ENCODE measurements at places on chromosomes 16 and 17.

GRCh38 chr17:1180958-1181752 lies 1.4 kb upstream of the ABR start:
- no peak for DNase-seq

- DNase-seq: no peak
Observed at GRCh38 chr16:54049591-54050458, 236.8 kb downstream of the IRX3 start.

DNA sequence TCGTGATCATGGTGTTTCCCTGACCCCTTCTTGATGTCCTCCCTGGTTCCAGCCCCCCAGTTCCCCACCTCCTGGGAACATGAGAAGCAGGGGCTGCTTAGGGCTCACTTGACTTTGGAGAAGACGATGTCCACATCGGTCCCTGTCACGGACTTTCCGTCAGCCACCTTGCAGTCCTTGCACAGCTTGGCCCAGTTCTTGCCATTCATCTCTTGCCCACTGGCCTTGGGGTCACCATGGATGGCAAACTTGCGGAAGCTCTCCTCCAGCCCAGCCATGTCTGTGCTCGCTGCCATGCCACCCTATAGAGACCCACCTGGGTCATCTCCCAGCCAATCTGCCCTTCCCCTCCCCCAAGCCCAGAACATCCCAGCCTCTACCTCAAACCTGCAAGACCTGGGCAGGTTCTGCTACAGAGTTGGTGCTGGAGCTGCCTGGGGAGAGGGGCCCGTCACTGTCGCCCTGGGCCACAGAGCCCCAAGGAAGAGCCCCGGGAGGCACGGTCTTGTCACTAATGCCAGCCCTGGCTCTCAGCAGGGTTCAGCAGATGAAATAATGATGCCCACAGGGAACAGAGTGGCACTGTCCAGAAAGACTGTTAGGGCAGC lies 2.4 kb downstream of the TPPP3 start:
- no peak for DNase-seq

- no peak for DNase-seq
Observed at GRCh38 chr17:80251966-80252365, 8.7 kb upstream of the RNF213 start.

GRCh38 chr17:75069783-75070182 lies 18.0 kb upstream of the SLC16A5 start:
- DNase-seq: peak; percentile 45

DNA sequence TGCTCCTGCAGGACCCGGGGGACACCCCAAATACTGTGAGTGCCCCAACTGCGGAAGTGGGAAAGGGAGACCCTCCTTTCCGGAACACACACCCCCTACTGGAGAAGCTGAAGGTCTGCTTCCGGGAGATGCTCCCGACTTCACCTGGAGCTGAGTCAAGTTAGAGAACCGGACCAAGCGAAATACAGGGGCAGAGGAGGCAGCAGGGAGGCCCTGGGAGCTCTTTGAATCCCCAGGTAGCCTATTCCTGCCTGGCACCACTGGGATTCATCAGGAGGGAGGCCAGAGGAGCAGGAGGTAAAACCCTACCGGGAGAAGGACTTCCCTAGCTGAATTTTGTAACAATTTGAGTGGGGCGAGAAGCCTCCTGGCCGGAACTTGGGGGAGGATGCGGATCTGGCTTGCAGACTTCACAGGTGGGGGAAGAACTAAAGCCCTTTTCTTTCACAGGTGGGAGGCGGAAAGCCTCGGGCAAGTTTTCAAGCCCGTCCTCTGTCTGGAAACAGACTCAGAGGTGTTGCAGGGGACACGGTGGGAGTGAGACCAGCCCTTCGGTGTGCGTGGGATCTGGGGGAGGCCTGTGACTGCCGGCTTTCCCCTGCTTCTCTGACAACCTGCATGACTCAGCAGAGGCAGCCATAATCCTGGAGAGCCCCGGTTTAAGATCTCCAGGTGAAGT lies 22.4 kb upstream of the TEKT1 start:
- no peak for DNase-seq

- peak; percentile 12 for DNase-seq
Observed at GRCh38 chr17:32111141-32111771, 31.0 kb upstream of the RHOT1 start.

- no peak for DNase-seq
Observed at GRCh38 chr17:43034894-43035293, 9.9 kb downstream of the RND2 start.

DNA sequence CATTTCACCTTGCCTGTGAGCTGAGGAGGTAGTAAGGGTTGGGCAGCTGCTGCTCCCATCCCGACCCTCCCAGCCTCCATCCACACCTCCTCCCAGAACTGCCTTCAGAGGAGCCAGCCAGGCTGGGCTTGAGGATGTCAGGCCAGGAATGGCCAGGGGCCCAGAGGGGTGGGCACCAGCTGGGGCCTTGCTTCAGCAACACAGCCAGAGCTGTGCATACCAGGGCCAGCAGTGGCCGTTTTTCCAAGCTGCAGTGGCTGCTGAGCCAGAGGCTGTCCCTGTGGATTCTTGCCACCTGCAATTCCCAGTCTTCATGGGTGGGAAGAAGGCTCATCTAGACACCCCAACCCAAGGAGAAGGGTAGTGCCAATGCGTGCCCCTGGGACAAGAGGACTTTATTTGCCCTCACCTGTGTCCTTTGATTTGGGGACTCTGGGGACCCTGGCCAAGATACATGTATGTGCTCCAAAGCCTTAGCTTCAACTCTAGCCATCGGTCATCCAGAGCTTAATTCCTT lies 153.4 kb upstream of the SDK2 start:
- DNase-seq: no peak

DNA sequence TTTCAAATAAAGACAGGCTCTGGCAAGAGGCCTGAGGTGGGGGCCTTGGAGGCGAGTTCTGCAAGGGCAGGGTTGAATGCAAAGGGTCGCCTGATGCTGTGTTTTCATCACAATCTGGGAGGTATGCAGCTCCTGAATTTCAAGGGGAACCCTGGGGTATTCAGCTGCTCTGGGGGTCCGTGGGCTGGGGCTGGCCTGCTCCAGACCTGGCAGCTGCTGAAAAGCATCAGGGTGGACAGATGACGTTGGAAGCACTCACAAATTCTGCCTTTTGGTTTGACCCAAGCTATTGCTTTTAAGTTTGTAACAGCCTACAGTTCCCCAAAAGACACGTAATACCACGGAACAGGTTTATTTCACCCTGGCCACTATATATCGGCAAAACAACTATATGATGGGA lies 1.3 kb downstream of the DNAH17 start:
- DNase-seq: no peak

DNA sequence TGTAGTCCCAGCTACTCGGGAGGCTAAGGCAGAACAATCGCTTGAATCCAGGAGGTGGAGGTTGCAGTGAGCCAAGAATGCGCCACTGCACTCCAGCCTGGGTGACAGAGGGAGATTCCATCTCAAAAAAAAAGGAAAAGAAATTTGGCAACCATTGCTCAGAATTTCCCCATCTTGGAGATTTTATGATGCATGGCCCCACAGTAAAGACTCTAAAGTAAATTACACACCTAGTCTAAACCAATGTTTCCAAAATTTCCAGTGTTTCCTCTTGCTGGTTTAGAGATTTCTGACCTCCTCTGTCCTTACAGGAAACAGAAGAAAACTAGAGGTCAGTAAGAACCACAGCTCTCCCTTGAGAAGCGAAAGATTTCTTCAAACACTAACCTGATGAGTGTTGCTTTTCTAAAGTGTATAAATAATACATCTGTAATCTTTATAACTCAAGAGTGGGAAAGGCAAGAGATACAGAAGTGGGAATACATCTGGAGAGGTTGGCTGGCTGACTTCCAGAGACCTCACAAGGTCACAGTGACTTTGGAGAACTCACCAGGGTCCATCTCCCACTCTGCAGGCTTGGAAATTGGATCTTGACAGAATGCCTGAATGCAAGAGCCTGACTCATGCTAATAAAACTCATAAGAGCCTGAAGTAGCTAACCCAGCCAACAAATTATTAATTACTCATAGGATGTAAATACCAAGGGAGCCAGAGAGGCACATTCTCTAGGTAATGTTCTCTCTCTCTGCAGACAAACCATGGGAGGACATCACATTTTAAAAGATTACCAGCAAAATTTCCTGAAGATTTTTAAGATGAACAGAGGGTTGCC lies 8.8 kb downstream of the ADAT1 start:
- DNase-seq: peak; percentile 18

- no peak for DNase-seq
Observed at GRCh38 chr17:46722662-46723285, 95.7 kb downstream of the WNT3 start.

- no peak for DNase-seq
Observed at GRCh38 chr16:9598731-9599083, 507.3 kb downstream of the HAPSTR1 start.

DNA sequence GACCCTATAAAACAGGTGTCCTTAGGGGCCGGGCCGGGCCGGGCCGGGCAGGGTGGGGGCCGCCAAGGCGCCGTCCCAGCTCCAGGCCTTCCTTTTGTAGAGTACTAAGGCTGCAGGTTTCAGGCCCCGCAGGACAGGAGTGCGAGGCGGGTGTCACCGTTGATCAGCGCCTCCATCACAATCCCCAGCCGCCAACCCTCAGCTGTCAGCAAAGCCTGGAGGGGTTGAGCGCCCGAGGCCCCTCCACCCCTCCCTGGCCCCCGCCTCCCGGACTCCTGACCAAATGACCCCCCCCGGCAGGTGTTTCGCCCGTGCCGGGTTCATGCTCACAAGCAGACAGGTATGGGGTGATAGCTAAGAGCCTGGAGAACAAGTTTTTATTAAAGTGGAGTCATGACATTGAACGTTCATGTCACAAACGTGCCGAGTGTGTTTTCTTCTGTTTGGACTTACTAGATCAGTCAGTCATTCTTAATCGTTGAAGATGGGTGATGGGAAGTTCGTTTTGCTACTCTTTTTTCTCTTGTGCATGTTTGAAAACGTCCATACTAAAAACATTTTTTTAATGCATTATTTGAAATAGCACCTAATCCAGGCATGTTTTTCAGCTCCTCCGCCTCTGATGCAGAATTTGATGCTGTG lies 534 bp downstream of the ARL2BP start:
- DNase-seq: peak; percentile 11

- no peak for DNase-seq
Observed at GRCh38 chr17:47735139-47735464, 2.1 kb downstream of the TBX21 start.

DNA sequence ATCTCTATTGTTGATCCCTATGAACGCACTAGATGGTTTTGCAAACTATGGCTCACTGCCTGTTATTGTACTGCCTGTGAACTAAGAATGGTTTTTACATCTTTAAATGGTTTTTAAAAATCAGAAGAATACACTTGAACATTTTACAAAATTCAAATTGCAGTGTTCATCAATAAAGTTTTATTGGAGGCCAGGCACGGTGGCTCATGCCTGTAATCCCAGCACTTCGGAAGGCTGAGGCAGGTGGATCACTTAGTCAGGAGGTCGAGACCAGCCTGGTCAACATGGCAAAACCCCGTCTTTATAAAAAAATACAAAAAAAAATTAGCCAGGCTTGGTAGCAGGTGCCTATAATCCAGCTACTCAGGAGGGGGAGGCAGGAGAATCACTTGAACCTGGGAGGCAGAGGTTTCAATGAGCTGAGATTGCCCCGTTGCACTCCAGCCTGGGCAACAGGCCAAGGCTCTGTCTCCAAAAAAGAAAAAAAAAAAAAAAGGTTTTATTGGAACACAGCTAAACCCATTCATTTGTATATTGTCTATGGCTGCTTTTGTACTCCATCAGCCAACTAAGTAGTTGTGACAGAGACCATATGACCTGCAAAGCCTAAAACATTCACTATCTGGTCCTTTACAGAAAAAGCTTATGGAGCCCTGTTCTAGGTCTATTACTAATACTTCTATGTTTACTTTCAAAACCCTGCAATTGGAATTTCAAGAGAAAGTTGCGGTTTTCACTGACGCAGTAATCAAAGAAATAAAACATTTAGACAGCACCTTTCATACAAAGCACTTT lies 18.9 kb downstream of the IKZF3 start:
- no peak for DNase-seq

GRCh38 chr16:17144431-17144830 lies 326.3 kb downstream of the XYLT1 start:
- no peak for DNase-seq

DNA sequence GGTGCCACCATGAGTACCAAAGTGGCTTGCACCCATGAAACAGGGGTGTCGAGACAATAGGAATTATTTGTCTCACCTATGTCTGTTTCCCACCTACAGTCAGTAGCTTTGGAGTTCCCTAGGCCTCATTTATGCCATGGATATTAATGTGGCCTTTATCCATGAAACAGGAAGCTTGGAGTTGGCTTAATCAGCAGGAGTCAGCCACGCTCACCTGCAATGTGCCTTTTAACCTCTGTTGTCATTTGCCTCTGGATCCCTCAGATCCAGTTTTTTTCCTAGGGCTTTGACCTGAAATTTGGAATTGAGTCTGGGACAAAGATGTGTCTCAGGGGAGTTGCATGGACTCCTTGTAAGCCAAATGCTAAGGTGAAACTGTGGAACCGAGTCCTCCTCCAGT lies 44.4 kb downstream of the TAOK1 start:
- DNase-seq: no peak

- no peak for DNase-seq
Observed at GRCh38 chr17:80331820-80332219, 71.2 kb downstream of the RNF213 start.

GRCh38 chr16:35752012-35752772 lies 2292.8 kb downstream of the TP53TG3F start:
- DNase-seq: no peak

DNA sequence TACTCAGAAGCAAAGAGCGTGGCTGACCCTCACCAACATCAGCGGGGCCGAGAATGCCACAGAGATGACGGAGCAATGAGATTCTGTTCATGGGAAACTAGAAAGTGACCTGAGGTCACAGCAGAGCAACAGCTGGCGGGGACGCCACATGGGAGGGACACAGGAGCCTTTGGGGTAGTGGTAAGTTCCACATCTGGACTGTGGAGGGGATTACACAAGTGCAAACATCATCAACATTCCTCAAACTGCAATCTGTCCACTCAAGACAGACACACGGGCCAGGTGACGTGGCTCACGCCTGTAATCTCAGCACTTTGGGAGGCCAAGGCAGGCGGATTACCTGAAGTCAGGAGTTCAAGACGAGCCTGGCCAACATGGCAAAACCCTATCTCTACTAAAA lies 11.2 kb downstream of the HAGH start:
- DNase-seq: no peak

DNA sequence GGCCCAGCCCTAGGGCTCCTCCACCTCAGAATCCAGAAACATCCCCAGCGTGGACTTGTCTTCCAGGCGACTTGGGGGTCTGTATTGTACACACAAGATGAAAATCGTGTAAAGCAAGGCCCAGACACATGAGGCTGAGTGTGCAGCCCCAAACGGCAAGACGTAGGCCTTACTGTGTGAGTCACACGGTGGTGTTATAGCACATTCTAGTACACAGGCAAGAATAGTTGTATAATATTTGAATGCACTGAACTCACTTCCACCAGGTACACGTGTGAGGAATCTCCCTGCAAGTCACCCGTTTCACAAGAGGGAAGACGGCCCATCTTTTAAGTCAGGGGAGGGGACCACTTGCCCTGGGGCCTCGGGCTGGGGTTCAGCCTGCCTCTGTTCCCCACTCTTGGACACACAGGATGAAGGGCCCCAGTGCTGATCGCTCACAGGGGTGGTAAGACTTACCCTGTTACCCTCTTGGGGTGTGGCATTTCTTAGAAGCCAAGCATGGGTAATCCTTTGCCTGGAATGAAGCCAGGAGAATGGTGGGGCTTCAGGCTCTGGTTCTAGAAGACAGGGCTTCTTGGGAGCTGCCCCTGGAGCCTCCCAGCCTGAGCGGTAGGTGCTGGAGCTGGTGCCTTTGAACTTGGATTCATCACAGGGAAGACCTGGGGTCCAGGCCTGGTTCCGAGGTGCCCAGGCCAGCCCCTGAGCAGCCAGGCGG lies 71.3 kb downstream of the SREBF1 start:
- DNase-seq: no peak
